ENCODE measurements at places on chromosomes 5 and 9.

DNA sequence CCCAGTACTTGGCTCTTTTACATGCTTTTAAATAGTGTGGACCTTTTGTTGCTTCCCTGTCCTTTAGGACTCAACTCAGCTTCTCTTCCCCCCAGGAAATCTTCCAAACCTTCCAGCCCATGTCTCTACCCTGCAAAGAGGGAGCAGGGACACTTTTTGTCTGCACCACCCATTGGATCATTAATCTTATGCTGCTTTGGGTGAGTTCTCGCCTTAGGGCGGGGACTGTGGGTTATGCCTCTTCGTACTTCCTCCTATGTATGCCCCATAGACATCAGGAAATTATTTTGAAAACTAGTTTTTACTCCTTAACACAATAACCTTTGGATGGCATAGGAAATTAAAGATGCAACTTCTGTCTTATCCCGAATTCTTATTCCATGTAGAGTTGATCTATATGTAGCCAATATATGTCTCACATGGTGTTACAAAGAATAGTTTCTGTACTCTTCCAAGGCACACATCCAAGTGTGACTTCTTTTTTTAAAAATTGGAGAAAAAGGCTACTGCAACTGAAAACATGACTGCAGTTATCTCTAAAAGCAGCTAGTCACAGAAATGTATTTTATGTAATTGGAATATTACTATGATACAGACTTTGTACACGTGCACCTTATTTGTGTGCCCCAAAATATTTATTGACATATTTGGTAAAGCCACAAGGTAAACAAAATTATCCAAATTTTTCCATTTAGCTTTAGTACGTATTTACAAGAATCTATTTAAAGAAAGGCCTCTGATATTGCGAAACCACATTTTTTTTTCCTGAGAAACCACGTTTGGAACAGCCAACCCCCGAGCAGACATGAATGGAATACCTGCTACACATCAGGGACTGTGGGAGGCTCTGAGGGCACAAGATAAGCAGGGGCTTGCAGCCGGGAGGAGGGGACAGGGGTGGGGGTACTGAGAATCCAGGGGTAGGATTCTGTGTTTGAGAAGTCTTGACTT lies 133.6 kb downstream of the WDR41 start:
- DNase-seq = no peak

- no peak for DNase-seq
Measured at GRCh38 chr9:70020991-70021571, 22.6 kb upstream of the MAMDC2 start.

- no peak for DNase-seq
Measured at GRCh38 chr5:125584140-125584520, 837.7 kb upstream of the ZNF608 start.

DNA sequence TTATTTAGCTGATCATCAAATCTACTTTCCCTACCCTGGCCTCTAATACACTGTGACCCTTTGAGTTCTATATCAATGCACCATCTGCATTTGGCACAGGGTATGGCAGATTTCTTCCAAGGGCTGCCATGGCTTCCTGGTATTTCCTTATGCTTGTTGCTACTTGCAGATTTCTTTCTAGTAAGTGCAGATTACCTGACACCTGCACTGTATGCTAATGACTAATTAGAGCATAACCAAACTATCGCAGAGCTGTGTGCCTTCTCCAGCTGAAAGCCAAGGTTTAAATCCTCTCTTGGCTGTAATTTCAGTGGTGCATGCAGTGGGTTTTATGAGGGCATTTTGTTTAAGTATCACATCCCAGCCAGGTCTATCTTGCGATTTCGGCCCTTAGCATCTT lies 293.7 kb downstream of the KIF4B start:
- DNase-seq = no peak

- DNase-seq = no peak
Measured at GRCh38 chr9:20684875-20685696, 1.0 kb downstream of the FOCAD start.

Data from activated T-cell treated with anti-CD3 and anti-CD28 coated beads, Interleukin-2, amount 50 U/mL, for 1 hour (primary cell).